Gastrocnemius medialis (tissue), 4 donors: ENCODE measurements at places on chromosomes 12 and 14. TPM values are rescaled to one million over a fixed set of nuclear protein-coding genes. Genes with fewer than 3 reads are reported as not detected.

Gene LMNTD1
- not detected for total RNA-seq

Gene KRT72
- not detected for total RNA-seq

Gene PPFIA2
- total RNA-seq = not detected

Gene STON2
- 144 TPM for total RNA-seq

GRCh38 chr14:69087061-69087461, 65.9 kb downstream of the DCAF5 start:
- H3K4me3 ChIP-seq = no peak overlapping the region
- DNase-seq = no peak
- H3K36me3 ChIP-seq = no peaks in the 10 kb centered on the region
